ENCODE measurements at places on chromosomes 1 and 21. TPM values are rescaled to one million over a fixed set of nuclear protein-coding genes. Genes with fewer than 3 reads are reported as not detected.

DNA sequence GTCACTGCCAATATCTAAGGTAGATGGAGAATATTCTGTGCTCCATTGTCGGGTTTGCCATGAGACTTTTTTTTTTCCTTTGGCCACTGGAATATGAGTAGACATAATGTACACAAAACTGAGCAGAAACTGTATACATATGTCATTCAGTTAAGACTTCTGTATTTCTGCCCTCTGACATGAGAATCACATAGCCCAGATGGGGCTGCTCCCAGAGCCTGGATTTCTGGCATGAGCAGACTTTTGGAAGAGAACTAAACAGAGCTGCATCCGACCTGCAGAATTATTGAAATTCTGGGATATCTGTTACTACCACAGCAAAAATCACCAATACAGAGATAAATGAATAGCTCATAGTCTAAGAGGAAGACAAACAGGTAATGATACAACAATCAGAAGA lies 62.3 kb downstream of the DAB1 start:
- no peak for DNase-seq

- DNase-seq, result no peak
Measured at GRCh38 chr1:13769212-13769611, 69.2 kb downstream of the PRDM2 start.

- peak; percentile 92 for DNase-seq
Measured at GRCh38 chr1:247111700-247112478, 7.7 kb upstream of the ZNF669 start.

GRCh38 chr1:36776948-36777831 lies 257.1 kb downstream of the GRIK3 start:
- DNase-seq, result no peak

DNA sequence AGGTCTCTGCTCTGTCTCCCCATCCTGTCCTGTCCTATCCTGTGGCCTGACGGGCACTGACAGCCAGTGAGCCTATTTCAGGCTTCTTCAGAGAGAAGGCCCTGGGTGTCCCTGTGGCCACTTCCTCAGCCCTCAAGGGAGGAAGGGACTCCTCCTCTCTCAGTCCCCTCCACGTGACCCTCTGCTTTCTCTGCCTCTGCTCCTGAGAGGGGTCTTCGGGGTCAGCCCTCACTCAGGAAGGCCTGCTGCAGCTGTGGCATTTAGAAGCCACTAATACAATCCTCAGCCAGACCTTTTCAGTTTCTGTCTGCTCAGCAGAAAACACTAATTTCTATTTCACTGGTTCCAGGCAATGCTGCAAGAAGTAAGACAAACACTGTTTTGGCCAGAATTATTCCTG lies 43.6 kb upstream of the ETV3 start:
- peak; percentile 62 for DNase-seq

- DNase-seq, result no peak
Measured at GRCh38 chr1:53521924-53522552, 62.8 kb downstream of the DMRTB1 start.

PRAMEF4 gene
- not detected for total RNA-seq

F3 gene
- 129 TPM for total RNA-seq

DNA sequence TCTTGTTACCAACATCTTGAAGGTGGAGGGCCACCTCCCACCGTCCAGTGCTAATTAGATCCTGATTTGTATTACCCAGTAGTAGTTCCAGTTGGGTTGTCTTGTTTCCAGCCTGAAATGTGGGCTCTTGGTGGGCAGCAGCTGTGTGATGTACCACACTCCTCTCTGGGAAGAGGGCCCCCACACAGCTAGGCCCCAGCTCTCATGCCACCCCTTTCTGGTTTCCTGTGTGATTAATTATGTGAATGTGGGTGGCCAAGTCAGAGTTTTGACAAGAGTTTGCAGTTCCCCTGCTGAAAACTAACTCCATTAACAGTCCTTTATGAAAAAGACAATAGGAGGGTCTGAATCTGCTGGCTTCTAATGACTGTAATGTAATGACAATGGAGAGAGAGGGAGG lies 3.8 kb downstream of the HMGB4 start:
- no peak for DNase-seq

- DNase-seq, result no peak
Measured at GRCh38 chr1:80217377-80217986, 1211.0 kb upstream of the ADGRL4 start.

- DNase-seq, result peak; percentile 66
Measured at GRCh38 chr1:34370748-34371147, 194.0 kb downstream of the C1orf94 start.

- no peak for DNase-seq
Measured at GRCh38 chr1:215118081-215118480, 35.5 kb downstream of the KCNK2 start.

RGS21 gene
- total RNA-seq, result not detected

RGS1 gene
- total RNA-seq, result 23.9 TPM

DNA sequence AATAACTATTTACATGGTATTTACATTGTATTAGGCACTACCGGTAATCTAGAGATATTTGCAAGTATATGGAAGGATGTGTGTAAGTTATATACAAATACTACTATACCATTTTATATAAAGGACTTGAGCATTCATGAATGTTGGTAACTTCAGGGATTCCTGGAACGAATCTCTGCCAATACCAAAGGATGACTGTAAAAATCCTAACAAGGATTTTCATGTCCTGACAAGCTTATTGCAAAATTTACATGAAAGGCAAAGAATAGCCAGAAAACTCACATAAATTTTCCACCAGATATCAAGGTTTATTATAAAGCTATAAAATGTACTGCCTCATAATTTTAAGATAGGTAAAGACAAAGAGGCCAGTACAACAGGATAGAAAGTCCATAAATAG lies 325.2 kb upstream of the NRIP1 start:
- DNase-seq, result no peak

TRIM46 gene
- 0.17 TPM for total RNA-seq

- DNase-seq, result no peak
Measured at GRCh38 chr1:183689762-183690204, 36.7 kb upstream of the APOBEC4 start.

FMO5 gene
- total RNA-seq, result 17.2 TPM

DNA sequence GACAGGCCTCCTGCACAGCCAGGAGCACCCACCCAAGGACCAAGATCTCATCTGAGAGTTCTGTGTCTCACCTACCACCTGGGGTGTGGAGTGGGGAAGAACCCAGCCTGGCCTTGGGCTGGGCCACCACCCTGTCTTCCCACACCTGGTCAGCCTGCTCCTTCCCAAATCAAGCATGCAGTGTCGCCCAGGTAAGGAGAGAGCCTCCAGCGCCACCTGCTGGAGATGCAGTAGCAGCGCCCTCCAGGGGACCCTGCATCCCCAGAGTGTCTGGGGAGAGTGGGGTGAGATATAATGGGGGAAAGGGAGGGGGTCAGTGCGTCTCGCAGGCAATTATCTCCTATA lies 32.3 kb downstream of the KIAA2013 start:
- no peak for DNase-seq

DNA sequence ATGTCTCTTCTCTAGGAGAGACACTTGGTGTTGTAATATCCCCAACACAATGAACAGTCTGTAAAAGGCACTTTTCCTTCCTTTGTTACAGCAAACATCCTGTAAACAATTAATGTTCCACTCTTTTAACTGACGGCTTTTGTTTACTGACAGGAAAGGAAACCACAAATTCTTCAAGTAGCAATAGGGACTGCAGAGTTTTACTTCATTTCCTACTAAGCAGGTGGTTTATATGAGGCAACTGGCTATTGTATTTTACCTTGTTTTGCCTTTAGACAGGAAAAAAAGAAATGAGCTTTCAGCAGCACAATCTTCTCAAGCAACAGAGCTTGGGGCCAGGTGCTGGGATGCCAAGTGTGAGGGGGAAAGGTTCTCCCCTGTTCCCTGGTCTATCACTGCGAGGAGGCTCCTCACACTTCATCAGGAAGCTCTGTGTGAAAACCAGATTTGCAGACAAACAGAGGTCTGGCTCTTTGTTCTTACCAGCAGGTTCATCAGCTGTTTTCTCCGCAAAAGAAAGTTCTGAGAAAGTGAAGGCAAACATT lies 51.2 kb downstream of the SIPA1L2 start:
- no peak for DNase-seq

GRCh38 chr1:147252540-147252939 lies 10.1 kb downstream of the CHD1L start:
- DNase-seq, result no peak

GBP7 gene
- total RNA-seq, result not detected

RGS18 gene
- total RNA-seq, result 0.13 TPM

- DNase-seq, result no peak
Measured at GRCh38 chr1:104868794-104869193, 1119.1 kb downstream of the AMY1C start.

- no peak for DNase-seq
Measured at GRCh38 chr1:222181191-222181590, 366.7 kb downstream of the HHIPL2 start.

DNA sequence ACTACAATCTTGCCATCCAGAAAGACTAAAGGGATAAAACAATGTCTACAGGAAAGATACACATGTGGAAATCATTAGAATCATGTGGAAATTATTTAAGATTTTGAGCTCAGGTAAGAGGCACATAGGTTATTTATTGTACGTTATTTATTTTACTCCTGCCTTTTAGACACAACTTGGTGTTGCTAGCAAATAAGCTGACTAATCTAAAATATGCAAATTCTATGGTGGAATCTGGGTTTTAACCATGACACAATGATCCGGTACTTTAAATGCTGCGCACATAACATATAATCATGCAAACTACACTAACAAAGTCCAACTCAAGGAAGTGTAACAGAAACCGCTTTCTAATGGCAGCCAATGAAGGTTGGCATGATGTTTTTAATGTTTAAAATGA lies 112.5 kb downstream of the IFI44 start:
- no peak for DNase-seq

- DNase-seq, result no peak
Measured at GRCh38 chr1:207259391-207259790, 62.1 kb upstream of the CD55 start.

GRCh38 chr1:117578466-117578865 lies 27.4 kb upstream of the TENT5C start:
- DNase-seq, result no peak

TRAF5 gene
- total RNA-seq, result 2.0 TPM

C1QTNF12 gene
- total RNA-seq, result 5.9 TPM

GRCh38 chr1:172585348-172585747 lies 52.4 kb downstream of the SUCO start:
- DNase-seq, result no peak

DNA sequence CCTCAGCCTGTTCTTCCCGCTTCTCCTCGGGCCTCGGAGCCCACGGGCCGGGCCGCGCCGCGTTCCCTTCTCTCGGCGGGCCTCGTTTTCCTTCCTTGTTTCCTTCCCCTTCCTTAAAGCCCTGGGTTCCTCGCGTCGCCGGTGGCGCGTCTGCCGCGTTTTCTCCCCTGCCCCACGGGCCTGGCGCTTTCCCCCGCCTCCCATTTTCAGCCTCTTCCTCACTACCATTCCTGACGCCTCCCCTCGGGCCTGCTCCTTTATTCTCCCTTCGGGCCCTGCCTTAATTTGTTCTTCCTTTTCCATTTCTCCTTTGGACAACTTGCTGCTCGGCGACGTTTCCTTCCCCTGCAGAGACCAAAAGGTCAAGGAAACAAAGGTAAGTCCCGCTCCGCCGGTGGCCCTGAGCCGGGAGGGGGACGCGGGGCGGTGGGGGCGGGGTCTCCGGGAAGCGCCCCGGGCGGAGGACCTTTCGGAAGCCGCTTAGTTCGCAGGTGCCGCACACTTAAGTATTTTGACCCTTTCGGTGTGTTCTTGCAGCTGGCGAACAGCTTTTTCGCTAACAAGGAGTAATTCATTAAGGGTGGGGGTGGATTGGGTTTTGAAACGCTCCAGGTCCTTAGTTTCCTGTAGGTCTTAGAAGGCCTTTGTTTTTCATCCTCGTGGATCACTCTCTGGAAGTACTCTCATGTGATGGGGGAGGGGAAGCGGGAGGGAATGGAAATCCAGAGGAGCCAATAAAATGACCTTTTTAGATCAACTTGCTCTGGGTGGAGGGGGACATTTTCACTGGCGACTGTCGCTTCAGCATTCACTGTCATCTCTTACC lies 780 bp downstream of the YTHDF2 start:
- DNase-seq, result peak; percentile 86

- DNase-seq, result no peak
Measured at GRCh38 chr1:115461526-115461925, 123.5 kb upstream of the NGF start.
